ENCODE measurements at places on chromosomes 7 and 10. TPM values are rescaled to one million over a fixed set of nuclear protein-coding genes. Genes with fewer than 3 reads are reported as not detected.

The WNT2 gene
- polyA plus RNA-seq = not detected

The HOXA1 gene
- 0.15 TPM for polyA plus RNA-seq

The SUN3 gene
- polyA plus RNA-seq = 2.3 TPM

The CYP3A7 gene
- polyA plus RNA-seq = not detected

The SORCS1 gene
- not detected for polyA plus RNA-seq

The GHRHR gene
- not detected for polyA plus RNA-seq

The HELLS gene
- polyA plus RNA-seq = 5.7 TPM

The CACNB2 gene
- polyA plus RNA-seq = 0.17 TPM

The TET1 gene
- polyA plus RNA-seq = 1.8 TPM

The TMEM26 gene
- polyA plus RNA-seq = not detected

The ABCA13 gene
- polyA plus RNA-seq = not detected

The IGFBP1 gene
- polyA plus RNA-seq = not detected

The CPED1 gene
- not detected for polyA plus RNA-seq

The CLDN3 gene
- polyA plus RNA-seq = not detected

The ITIH2 gene
- not detected for polyA plus RNA-seq

The GRM3 gene
- not detected for polyA plus RNA-seq

The NKX1-2 gene
- not detected for polyA plus RNA-seq

The FAM24B gene
- 7.9 TPM for polyA plus RNA-seq

The CYP3A4 gene
- not detected for polyA plus RNA-seq

The GDF10 gene
- polyA plus RNA-seq = 0.26 TPM

The DPYSL4 gene
- polyA plus RNA-seq = 11.2 TPM

The CUX1 gene
- polyA plus RNA-seq = 10.3 TPM

The CDNF gene
- polyA plus RNA-seq = 2.2 TPM

The AKR1C8 gene
- not detected for polyA plus RNA-seq

The OIT3 gene
- not detected for polyA plus RNA-seq

The COBL gene
- not detected for polyA plus RNA-seq

The CALML3 gene
- not detected for polyA plus RNA-seq

The ADCY1 gene
- polyA plus RNA-seq = 0.04 TPM

The ESYT2 gene
- polyA plus RNA-seq = 79.8 TPM

The TMEM168 gene
- polyA plus RNA-seq = 3.4 TPM

The GIMAP6 gene
- 121 TPM for polyA plus RNA-seq

Measured in naive thymus-derived CD8-positive, alpha-beta T cell (primary cell).